Hematopoietic multipotent progenitor cell treated with erythropoietin and hydrocortisone succinate and interleukin-3 and kit ligand, for 6 days (in vitro differentiated cells): ENCODE measurements at places on chromosomes 6 and 20.
A peak's percentile ranks its signal among the peaks of the same experiment; 100 is the strongest.

DNA sequence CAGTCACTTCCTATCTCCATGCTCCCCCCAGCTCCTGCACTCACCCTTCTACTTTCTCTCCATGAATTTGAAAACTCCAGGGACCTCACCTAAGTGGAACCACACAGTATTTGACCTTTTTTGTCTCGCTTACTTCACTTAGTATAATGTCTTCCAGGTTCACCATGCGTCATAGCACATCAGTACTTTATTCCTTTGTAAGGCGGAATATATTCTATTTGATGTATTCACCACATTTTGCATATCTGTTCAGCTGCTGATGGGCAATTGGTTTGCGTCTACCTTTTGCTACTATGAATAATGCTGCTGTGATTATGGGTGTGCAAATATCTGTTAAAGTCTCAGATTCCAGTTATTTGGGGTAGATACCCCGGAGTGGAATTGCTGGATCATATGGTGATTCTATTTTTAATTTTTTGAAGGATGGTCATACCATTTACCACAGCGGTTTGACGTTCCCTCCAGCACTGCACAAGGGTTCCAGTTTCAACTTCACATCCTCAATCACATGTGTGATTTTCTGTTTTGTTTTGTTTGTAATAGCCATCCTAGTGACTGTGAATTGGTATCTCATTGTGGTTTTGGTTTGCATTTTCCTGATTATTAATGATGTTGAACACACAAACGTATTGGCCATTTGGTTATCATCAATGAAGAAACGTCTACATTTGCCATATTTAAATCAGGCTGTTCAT lies 20.3 kb upstream of the SYNDIG1 start:
- DNase-seq, result no peak

- peak; percentile 44 for DNase-seq
These were observed 24.6 kb upstream of the ID4 start for GRCh38 chr6:19812512-19813119.

- DNase-seq, result peak; percentile 77
These were observed 174.1 kb downstream of the BMP7 start for GRCh38 chr20:57092112-57092899.

DNA sequence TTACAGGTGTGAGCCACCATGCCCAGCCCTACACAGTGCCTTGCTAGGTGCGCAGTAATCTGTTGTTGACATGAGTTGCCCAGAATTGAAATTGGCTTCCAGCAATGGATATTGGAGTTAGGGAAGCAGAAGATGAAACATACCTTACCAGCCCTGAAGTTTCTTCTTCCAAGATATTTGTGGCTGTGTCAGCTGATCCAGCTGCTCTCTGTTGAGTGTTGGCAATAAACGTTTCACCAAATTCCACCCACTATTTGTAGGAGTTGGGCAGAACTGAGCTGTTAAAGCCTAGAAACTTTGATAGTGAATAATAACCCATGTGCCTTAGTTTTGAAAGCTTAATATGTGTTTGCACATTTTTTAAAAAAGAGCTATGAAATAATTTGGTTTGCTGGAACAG lies 218.2 kb upstream of the SNX9 start:
- DNase-seq, result no peak

DNA sequence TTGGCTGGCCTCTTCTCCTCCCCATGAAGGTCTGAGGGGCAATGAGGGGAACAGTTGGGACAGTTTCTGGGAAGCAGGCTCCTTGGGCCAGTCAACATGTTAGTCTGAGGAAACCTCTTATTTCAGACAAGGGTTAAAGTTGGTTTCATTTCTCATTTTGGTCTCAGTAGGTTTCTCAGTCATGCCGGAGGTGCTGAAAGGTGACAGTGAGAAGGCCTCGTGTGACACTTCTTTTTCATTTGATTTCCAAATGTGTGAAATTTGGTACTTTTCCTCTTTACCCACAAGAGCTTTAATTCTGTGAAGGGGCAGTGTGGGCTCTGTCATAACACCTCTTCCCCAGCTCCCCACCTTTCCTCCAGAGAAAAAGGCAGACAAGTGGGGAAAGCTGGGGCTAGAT lies 7.5 kb upstream of the GLP1R start:
- no peak for DNase-seq
